Left renal pelvis (tissue), 4 donors: ENCODE measurements at places on chromosomes 3 and 15.
A peak's percentile ranks its signal among the peaks of the same experiment; 100 is the strongest.

DNA sequence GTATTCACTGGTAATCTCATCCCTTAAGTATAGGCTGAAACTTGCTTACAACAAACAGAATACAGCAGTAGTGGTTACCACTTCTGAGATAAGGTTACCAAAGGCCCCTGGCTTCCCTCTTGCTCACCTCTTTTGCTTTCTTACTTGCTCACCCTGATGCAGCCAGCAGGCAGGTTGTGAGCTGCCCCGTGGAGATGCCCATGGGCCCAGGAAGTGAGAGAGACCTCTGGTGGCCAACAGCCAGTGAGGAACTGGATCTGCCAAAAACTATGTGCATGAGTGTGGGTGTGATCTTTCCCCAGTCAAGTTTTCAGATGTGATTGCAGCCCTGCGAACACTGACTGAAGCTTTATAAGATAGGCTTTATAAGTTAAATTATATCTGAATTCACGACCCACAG is 48.7 kb downstream of the NMNAT3 start:
- DNase-seq = no peak

DNA sequence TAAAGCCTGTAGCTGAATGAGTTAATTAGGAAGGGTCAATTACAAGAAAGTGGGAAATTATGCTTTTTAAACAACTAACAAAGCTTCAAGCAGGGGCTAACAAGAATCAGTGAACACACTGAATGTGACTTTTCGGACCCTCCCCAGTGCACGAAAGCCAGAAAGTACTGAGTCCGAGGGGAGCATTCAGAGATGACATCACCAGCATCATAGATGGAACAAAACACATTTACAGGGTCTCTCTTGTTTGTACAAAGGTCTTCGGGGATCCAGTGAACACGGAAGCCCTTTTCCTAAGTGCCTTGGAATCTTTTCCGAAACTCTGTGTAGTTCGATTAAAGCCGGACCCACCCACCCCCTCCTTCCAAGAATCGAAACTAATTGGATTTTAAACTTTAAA is 829 bp downstream of the DCP1A start:
- DNase-seq = peak; percentile 12

DNA sequence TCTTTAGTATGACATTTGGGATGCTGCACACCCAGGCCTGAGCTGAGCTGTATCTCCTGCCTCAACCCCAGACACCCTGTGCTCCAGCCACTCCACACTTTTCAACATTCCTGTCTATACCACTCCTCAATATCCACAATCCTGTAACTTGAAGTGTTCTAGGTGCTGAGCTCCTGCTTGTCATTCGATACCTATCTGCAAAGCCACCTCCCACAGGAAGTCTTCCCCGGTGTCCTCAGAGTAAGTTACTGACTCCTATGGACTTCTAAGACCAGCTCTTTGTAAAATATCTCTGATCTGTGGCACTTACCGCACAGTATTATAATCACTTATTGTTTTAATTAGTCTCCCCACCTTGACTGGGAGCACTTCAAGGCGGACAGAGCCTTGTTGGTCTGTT is 1.2 kb upstream of the CAV3 start:
- DNase-seq = no peak

DNA sequence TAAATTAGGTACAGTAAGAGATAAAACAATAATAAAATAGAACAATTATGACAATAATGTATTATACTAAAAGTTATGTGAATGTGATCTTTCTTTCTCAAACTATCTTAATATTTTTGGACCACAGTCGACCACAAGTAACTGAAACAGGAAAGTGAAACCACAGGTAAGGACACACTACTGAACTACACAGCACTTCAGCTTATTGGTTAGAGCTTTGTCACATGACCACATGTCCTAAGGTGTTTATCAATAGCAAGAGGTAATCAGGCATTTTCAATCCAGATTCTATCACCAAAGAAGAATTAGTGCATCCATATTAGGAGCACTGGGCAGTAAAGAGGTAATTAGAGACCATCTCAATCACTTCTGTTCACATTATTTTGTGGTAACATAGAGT is 392.8 kb downstream of the RSL24D1 start:
- no peak for DNase-seq

- no peak for DNase-seq
These were observed 241.6 kb downstream of the NLGN1 start for GRCh38 chr3:173639098-173639497.

DNA sequence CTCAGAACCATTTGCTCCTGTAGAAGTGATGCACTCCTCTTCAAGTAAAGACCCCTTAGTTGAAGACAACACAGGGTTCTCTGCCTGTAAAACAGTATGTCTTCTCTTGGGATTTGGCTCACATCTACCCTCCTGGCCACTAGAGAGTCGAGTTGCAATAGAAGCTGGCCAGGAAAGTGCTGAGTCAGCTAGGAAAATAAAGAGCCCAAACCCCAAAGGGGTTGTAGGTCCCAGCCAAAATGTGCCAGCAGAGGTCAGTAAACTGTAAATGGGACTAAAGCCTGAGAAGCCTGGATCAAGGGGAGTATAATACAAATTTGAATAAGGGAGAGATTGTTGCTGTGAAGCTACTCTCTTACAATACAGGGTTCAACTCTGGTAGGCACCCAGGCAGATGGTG is 37.2 kb upstream of the THBS1 start:
- no peak for DNase-seq

GRCh38 chr3:100766069-100766468 is 56.8 kb downstream of the TFG start:
- DNase-seq = no peak

GRCh38 chr3:105527949-105528348 is 161.2 kb downstream of the ALCAM start:
- DNase-seq = no peak

- no peak for DNase-seq
These were observed 328.5 kb downstream of the MECOM start for GRCh38 chr3:169334991-169335390.

- no peak for DNase-seq
These were observed 220.9 kb upstream of the NANOGP8 start for GRCh38 chr15:35305946-35306345.

GRCh38 chr3:188166441-188166840 is 12.5 kb downstream of the LPP start:
- DNase-seq = no peak

DNA sequence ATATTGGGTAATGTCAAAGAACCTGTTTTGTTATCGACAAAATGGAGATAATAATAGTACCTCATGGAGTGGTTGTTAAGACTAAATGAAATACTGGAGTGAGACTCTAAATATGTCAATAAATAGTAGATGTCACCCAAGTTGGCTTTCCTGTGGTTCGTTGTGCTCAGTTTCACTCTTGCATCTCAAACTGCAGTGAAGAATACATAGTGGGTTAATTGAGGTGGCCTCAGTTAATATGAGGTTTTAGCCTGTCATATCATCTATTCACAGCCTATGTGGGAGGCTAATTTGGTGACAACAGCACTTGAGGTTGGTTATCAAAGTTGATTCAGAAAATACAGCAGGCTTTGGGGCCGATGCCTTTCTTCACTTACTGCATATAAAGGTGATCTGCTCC is 485.5 kb upstream of the SUCLG2 start:
- DNase-seq = no peak

DNA sequence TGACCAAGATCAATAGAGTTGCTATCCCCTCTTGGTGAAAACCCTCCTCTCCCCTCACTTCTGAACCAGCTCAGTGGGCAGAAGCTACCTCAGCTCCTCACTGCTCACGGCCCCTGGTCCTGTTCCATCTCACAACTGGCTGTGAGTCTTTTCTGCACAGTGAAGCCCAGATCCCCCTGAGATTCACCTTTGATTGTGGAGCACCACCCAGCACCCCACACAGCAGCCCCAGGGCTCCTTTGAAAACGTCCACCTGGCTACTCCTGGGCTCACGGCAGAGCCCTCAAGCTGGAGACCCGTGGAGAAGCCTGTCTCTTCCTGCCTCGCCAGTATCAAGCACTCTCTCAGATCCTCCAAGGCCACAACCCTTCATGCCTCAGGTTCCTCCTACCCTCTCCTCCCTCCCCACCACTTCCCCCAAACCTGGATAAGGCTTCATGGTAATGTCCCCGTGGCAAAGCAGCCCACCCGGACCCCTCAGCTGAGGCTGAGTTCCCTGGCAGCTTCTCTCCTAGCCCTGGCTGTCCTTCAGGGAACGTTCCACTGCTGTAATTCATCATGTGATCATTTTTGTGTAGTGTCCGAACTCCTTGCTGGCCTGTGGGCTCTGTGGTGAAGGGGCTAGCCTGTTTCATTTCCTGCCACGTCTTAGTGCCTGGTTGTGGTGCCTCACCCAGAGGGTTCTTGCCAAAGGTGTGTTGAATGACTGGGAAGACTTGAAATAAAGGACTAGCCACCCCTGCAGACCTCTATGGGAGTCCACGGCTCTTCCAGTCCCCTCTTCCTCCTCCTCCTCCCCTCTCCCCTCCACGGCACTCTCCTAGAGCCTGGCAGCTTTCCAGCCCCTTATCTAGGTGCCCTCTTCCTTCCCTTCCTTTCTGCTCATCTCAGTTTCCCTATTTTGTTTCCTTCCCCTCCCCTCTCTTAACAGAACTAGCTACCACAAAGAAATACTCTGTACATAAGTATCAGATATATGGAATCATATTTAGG is 44.5 kb downstream of the KY start:
- DNase-seq = no peak

DNA sequence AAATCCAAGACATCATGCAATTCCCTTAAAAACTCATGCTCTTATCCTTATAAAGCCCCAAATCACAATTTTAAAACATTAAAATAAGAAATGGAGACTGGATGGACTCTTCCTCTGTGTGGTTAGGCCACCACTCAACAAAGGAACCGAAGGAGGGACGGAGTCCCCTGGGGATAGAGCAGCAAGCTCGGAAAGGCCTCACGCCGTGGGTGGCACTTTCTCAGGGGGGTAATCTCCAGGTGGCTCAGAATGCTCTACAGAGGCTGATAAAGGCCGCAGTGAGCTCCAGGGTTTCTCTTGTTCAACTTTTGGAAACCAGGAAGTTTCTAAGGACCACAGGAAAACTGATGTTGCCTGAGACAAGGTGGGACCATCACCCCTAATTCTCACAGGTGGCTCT is 23.2 kb downstream of the CCR9 start:
- DNase-seq = no peak

DNA sequence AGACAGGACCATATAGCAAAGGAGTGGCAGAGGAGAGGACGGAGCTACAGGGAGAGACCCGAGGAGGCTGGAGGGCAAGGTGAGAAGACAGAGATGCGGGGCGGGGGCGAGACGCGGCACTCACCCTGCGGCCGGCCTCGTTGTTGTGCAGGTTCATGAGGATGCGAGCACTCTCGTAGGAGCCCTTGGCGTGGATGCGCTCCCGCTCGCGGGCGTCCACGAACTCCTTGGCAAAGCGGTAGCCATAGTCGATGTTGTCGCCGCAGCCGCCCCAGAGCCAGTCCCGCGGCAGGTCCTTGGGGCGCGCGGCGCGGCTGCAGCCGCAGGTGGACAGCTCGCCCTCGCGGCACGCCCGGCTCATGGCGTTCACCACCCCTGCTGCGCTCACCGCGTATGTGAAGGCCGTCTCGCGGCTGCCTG is 12.9 kb downstream of the WNT5A start:
- no peak for DNase-seq
